CD4-positive, alpha-beta T cell treated with Interleukin-4 for 1 hour (primary cell): ENCODE measurements at places on chromosomes 11 and 22.

DNA sequence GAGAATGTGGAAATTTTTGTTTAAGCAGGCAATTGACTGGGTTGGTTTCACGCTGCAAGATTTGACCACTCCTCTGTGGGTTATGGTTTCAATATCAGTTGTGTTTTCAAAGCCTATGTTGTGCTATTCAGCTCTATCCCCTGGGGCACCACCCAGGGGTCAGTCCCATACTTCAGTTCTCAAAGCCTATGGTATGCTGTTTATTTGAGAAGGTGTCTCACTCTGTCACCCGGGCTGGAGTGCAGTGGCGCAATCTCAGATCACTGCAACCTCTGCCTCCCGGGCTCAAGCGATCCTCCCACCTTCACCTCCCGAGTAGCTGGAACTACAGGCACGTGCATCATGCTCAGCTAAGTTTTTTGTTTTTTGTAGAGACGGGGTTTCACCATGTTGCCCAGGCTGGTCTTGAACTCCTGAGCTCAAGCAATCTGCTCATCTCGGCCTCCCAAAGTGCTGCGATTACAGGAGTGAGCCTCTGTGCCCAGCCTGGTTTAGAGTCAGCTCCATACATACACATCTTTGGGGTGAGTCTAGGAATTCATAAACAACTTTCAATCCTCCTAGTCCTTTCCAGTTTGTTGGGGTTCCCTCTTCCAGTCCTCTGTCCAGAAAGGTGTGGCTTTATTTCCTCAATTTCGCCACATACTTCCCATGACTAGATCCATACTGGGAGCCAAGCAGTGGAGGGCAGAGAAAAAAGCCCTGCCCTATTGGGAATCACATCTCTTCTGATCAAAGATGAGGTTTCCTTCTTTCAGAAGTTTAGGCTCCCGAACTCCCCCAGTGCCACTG lies 35.0 kb upstream of the MAPK1 start:
- DNase-seq: no peak

DNA sequence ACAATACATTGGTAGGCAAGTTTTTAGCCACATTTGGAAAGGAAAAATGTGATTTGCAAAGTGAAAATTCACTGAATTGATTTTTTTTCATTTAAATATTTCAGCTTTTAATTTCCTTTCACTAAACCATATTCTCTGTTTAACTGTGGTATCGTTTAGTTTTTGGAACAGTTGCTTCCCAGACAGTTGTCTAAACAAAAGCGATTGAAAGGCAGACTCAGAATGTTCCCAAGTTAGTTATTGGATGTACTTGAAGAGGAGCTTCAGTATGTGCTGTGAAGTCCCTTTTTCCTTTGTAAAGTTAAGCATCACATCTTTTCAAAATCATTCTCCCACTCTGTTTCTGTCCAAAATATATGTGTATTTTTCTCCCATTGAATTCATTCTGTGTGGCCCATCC lies 623.4 kb upstream of the LUZP2 start:
- no peak for DNase-seq

GRCh38 chr11:130095326-130095725 lies 25.6 kb downstream of the APLP2 start:
- no peak for DNase-seq

DNA sequence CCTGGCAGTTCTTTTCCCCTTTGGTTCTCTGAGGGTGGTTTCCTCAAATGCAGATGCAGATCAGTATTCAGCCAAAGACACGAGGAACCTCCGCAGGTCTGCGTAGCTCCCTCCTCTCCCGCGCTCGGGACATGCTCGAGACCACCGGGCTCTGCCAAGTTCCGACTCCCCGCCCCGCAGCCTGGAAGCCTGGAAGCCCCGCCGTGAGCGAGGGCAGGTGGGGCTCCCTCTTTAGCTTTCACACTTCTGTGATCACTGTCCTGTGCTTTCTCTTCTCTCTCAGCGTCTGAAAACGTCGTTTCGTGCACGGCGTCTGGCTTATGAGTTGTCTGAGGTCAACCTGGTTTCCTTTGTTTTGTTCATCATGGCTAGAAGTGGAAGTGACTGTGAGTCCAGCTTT lies 26.6 kb downstream of the ZBED4 start:
- no peak for DNase-seq

DNA sequence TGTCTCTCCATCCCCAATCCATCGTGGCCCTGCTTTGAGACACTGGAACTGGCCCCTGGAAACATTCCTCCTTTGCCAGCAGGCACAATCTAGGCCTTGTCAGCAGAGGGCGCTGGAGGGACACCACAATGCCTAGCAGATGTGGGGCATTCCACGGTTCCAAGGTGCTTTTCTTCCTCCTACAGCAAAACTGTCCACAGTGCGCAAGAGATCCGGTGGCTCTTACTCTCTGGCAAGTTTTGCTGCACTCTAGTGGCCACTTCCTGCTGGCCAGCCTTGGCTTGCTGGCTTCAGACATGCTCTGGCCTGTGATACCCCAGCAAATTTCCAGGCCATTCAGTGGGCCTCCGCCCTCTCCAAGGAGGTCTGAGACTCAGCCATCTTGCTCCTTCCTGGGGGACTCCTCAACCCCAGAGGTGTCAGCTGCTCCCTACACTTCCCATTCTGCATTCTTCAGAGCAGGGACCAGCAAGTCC lies 17.1 kb upstream of the RBM4B start:
- peak; percentile 83 for DNase-seq

DNA sequence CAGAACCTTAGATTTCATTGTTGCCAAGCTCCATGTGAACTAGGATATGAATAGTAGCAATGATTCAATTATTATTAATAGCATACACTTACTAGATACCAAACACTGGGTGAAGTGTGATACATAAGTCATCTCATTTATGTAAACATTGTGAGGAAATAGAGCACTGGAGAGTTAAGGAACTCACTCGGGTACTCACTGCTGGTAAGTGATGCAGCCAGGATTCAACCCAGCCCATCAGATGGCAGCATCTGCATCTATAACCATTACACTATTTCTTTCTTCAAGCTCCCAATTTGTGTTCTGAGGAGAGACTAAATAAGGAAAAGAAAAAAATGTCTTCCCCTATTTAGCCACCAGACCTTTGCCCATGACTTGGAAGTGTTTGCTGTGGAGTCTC lies 10.2 kb upstream of the ALG8 start:
- no peak for DNase-seq

- peak; percentile 19 for DNase-seq
These were observed 16.7 kb upstream of the SYT12 start for GRCh38 chr11:67006029-67006884.

- no peak for DNase-seq
These were observed 1.3 kb downstream of the TIGD3 start for GRCh38 chr11:65355776-65356393.

DNA sequence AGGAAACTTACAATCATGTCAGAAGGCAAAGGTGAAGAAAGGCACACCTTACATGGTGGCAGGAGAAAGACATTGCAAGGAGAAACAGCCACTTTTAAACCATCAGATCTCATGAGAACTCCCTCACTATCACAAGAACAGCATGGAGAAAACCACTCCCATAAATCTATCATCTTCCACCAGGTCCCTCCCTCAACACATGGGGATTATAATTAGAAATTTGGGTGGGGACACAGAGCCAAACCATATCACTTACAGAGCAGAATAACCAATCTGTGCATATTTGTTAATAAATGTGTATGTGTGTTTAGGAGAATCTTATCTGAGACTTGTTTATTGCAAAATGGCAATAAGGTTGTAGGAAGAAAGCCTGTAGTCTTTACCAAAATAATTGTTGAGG lies 205.2 kb upstream of the ANO3 start:
- DNase-seq: no peak

DNA sequence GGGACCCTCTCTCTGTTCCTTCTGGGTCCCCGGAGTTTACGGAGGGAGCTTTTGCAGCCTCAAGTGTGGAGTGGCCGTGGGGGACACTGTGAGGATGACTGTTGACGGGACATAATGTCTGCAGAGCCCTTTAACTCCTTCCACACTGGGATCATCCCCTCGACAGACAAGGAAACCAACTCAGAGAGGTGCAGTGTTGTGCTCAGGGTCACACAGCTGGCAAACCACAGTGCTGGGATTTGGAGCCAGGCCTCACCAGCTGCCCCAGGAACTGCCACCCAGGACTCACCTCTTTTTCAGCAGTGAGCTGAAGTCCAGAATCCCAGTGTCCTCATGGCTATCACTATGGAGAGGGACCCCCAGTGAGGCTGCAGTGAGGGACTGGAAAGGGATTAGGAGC lies 5.4 kb downstream of the MYBPC3 start:
- DNase-seq: no peak
